Body of pancreas (tissue), 4 donors: ENCODE measurements at places on chromosomes 2 and 18.

DNA sequence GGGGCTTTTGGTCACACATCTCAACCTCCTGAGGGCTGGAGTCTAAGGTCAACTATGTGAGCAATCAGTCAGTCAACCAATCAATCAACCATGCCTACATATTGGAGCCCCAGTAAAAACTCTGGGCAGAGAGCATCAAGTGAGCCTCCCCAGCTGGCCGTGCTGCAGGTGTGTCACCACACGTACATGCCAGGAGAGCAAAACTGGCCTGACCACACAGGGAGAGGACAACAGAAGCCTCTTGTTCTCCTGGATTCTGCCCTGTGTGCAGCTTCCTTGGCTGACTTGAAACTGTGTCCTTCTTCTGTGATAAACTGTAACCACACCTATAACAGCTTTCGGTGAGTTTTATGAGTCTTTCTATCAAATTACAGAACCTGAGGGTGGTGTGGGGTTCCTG is 25.9 kb downstream of the GPR35 start:
- no peak for DNase-seq

GRCh38 chr2:26786207-26787028 is 562 bp downstream of the CENPA start:
- no peak for DNase-seq

- no peak for DNase-seq
Observed at GRCh38 chr2:45889620-45890370, 238.3 kb downstream of the PRKCE start.

DNA sequence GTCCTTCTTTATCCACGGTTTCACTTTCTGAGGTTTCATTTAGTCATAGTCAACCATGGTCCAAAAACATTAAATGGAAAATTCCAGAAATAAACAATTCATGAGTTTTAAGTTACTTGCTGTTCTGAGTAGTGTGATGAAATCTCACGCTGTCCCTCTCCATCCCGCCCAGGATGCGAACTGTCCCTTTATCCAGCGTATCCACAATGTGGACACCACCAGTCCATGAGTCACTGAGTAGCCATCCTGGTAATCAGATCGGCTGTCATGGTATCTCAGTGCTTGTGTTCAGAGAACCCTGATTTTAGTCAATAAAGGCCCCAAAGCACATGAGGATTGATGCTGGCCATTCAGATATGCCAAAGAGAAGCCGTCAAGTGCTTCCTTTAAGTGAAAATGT is 3.7 kb downstream of the SP140L start:
- DNase-seq: no peak

DNA sequence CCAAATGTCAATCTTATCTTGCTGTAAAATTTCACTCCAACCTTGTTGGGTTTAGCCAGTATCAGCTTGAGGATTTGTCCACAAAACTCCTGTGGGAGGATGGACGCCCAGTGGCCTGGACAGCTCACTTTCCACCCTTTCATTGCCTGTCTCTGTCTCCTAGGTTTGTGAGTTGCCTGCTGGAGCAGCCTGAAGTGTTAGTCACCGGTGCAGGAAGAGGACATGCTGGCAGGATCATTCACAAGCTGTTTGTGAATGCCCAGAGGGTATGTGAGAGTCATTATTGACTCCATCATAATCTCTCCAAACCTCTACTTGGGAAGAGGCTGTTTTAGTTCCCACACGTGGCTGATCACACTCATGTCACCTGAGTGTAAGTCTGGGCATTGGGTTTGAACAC is 112.3 kb downstream of the RAB3GAP1 start:
- no peak for DNase-seq

DNA sequence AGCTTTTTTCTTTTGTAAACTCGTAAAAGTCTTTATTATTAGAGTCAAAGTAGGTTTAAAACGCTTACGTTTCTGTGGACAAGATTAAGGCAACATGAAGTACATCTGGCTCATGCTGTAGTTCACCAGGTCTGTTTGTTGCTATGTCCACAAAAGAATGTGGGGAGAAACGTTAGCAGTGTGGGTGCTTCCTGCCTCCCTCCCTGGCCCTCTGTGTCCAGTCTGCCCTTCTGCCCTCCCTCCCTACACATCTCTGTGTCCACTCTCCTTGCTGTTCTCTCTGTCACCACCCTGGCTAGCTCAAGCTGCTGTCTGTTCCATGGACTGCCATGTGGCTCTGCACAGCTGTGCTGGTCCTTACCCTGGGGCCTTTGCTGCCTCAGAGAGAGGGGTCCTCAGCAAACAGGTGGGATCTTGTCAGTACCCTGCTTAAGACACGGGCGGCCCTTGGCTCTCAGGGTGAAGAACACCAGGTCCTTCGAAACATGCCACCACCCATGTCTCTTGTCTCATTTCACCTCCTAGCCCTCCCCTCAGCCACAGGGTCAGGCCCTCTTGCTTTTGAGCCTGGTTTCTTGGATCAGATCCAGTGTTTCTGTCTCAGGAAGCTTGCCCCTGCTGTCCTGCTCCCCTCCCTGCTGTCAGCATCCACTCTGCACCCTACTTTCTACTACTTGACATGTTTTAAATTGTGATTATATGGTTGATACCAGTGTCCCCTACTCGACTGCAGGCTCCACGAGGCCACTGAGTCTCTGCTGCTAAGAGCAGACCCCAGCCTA is 79.2 kb downstream of the LIMS1 start:
- DNase-seq: no peak

- DNase-seq: no peak
Observed at GRCh38 chr2:159111346-159111927, 143.0 kb downstream of the TANC1 start.

- DNase-seq: no peak
Observed at GRCh38 chr18:68494802-68495581, 219.9 kb downstream of the TMX3 start.

- DNase-seq: no peak
Observed at GRCh38 chr2:7427293-7428060, 510.3 kb downstream of the RNF144A start.

GRCh38 chr2:225090746-225091145 is 48.5 kb upstream of the DOCK10 start:
- DNase-seq: no peak

DNA sequence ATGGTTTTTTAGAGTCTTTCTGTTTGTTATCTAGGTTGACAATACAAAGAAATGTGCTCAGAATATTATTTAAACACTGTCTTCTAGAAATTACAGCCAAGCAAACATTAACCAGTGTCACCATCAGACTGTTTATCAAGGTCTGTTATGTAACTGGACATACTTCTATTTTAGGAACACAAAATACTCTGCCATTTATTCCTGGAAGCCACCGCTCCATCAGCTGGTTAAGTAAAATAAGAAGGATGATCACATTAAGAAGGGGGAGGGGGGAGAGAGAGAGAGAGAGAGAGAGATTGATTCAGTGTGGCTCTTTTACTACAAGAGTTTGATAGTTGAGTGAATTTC is 47.9 kb downstream of the MBP start:
- no peak for DNase-seq

DNA sequence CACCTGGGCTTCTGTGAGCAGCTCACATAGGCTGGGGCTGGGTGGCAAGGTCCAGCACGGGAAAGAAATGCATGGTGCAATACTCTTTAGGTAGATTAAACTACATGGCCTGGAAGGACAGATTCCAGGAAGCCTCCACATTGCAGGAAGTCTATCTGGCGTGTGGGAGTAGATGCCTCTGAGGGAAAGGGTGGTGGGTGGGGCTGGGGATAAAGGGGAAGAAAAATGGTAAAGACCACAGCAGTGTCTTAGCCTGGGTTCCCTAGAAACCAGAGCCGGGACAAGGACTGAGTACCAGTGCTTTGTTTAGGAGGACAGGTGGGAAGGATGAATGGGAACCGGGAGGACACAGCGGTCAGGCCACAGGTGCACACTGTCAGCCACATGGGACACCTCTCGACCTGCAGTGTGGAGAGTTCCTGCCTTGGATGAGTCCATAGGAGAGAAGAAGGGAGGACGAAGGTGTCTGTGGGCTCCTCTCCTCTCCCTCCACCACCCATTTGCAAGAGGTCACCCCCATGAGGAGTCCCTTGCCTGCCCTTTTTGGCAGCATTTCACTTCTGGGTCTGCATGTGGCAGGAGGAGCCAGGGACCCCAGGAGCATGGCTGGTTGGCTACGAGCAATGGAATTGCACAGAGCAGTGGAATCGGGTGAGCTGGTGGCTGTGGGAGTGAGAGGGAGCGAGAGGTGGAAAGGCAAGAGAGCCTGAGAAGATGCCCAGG is 91.5 kb upstream of the HS6ST1 start:
- DNase-seq: no peak

DNA sequence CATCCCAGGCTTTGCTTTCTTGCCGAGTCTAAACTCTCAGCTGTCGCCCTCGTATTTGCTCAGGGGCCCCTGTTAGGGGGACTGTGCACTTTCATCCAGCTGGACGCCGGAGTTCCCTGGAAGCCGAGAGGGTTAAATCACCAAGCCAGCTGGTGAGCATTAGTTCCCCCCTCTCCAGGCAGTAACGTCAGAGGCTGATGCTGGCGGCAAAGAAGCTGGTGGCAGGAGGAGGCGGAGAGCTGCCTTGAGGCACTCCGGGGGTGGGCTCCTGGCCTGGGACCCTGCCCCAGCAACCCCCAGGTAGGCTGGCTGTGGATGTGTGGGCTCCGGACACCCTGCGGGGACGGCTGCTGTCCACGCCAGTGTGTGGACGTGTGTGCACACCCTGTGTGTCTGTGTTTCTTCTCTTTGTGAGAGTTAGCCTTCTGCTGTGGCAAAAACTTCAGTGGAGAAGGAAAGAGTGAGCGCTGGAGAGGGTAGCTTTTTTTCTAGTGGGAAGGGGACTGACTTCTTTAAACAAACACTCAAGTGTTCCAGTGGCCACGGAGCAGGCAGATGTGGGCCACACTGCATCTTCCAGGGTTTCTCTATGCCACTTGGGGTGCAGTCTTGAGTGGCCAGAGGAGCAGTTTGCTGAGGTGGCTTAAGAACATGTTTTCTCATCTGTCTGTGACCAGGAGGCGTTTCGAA is 84.7 kb downstream of the GLI2 start:
- DNase-seq: no peak

DNA sequence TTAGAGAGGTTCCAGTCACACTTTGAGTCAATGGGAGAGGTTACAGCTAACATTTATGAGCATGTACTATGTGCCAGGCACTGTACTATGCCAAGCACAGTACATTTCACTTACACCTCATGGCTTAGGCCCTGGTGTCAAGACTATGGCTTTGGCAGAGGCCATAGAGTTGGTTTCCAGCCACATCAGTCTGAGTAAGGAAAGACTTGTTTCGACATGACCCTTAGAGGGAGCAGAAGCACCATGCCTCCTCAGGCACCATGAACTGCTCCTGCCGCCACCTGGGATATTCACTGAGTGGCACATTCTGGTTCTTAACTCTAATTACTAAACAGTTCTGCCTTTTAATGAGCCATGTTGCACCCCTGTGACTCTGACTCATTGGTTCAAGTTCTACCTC is 12.7 kb downstream of the DGUOK start:
- peak; percentile 28 for DNase-seq

DNA sequence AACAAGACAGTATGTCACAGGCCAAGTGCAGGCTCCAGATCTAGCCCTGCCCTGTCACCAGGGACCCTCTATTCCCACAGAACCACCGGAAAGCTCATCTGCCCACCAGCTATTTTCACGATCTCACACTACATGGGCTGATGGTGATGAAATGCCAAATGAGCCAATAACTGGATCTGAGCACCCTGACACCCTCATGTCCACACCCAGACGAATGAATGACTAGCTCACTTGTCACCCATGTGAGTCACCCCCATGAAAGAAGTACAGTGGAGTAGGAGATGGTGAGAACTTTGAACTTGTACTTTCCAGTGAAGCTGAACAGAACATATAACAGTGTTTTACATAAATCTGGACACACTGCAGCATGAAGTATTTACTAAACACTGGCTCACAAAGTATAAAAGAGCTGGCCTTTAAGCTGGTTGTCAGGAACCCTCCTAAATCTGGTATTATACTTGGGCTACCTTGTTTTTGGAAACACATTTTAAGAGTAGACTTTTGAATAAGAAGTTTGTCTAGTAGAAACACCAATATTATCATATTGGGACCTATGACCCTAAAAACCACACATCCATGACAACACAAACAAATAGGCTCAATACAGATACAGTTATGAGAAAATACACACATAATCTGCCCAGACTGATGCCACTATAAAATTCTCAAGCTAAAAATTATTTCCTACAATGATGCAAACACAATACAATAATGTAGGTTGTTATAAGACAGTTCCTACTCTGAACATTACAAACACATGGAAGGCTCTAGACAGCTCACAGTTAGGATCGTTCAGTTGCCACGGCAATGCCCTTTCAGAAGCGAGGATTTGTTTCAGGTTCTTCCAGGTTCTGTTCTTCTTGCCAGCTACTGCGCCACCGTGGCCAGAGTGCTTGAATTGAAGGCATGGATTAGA is 19.0 kb downstream of the INO80C start:
- peak; percentile 15 for DNase-seq

- DNase-seq: no peak
Observed at GRCh38 chr18:61772293-61772848, 120.4 kb downstream of the RNF152 start.
